ENCODE measurements at places on chromosomes 6 and 20.

DNA sequence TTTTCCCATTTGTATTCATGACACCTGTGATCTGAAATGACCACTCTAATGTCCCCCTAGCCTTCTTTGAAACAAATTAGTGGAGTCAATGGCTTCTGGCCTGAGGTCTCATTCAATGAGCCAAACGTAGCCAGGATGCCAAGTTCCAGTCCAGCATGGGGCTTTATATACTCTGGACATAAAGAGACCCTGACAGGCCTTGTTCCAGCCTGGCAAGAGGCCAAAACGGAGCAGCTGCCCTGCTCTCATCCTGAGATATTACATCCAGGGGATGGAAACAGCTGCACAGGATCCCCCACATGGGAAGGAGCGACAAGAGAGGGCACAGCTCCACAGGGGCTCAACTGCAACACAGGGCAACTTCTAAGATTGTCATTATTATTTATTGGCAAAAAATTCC is 437.8 kb downstream of the CDH26 start:
- DNase-seq, result no peak

GRCh38 chr6:122130026-122130348 is 269.5 kb upstream of the HSF2 start:
- DNase-seq, result no peak

- DNase-seq, result no peak
Measured at GRCh38 chr6:13629459-13630116, 14.5 kb downstream of the NOL7 start.

DNA sequence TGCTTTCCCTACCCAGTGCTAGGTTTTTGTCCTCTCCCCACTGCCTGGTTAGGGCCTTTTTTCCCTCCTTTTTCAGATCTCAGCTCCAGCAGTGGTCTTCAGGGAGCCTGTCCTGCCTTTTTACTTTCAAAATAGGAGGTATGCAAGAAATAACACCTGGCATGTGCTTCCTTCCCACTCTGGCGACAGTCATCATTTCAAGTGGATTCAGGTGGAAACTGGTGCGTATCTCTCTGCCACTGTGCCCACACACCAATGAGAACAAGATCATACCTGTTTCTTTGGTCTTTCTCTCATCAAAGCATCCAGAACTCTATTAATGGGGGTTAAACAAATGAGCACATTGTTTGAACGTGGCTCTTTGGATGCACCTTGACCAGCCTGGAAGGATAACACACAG is 95.7 kb upstream of the GGTLC1 start:
- no peak for DNase-seq

GRCh38 chr6:2344319-2344905 is 99.0 kb upstream of the GMDS start:
- DNase-seq, result no peak

GRCh38 chr6:2877960-2878359 is 25.1 kb downstream of the SERPINB9 start:
- no peak for DNase-seq

DNA sequence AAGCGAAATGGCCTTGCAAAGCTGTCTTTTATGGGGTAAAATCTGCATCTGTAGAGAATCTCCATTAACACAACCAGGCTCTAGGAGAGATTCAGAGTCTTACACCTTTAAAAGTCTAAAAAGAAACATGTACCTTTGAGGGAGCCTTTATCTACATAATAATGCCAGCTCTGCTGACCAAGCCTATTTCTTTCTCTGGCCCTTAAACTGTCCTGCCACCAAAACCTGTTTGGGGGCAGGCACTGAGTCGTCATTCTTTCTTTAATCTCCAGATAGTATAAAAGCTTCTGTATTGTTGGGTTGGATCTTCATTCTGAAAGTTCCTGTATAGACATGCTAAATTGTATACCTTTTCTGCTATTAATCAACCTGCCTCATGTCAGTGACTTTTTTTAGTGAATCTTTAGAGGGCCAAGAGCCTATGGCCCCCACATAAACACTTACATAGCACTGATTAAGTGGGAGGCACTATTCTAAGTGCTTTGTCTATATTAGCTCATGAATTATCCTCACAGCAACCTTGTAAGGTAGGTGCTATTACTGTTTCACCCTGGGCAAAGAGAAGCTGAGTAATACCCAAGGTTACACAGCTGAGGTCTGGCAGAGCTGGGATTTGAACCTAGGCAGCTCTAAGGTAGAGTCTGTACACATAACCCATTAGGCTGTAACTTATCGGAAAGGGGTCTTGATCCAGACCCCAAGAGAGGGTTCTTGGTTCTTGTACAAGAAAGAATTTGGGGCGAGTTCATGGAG is 232.3 kb upstream of the DTNBP1 start:
- no peak for DNase-seq
